ENCODE measurements at places on chromosomes 2 and 18. TPM values are rescaled to one million over a fixed set of nuclear protein-coding genes. Genes with fewer than 3 reads are reported as not detected.

The UGT1A5 gene
- polyA plus RNA-seq, result not detected

GRCh38 chr18:55509631-55510324 lies 78.2 kb downstream of the TCF4 start:
- H3K36me3 ChIP-seq, result no peaks in the 10 kb centered on the region
- H3K27me3 ChIP-seq, result no peaks in the 10 kb centered on the region
- DNase-seq, result no peak
- peaks cover 18% of the 10 kb centered on the region for H3K4me1 ChIP-seq

GRCh38 chr2:96495982-96496629 lies 9.1 kb downstream of the NEURL3 start:
- H3K27me3 ChIP-seq, result peaks cover 4% of the 10 kb centered on the region
- no peak overlapping the region for H3K4me3 ChIP-seq
- no peak for DNase-seq

- no peak overlapping the region for H3K4me3 ChIP-seq
- H3K27ac ChIP-seq, result no peak overlapping the region
- DNase-seq, result no peak
- no peaks in the 10 kb centered on the region for H3K36me3 ChIP-seq
- H3K4me1 ChIP-seq, result no peaks in the 10 kb centered on the region
Measured at GRCh38 chr2:3214806-3215404, 162.7 kb downstream of the EIPR1 start.

DNA sequence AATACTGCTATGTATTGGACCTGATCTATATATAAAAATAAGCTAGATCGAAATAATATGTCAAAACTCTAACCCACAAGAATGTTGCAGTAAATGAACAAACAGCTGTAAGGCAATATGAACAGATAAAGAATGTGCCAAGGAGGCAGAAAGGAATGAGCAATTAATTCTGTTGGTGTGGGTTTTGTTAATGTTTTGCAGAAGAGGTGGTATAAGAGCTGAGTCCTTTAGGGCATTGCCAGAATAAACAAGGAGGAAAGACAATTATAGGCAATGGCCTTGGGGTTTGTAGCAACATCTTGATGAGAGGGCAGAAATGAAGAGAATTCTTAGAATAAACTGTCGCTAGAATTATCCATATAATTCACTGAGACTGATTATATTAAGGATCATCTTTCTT lies 240.9 kb upstream of the GULP1 start:
- no peak overlapping the region for H3K4me3 ChIP-seq
- H3K4me1 ChIP-seq, result no peaks in the 10 kb centered on the region
- DNase-seq, result no peak
- no peaks in the 10 kb centered on the region for H3K27me3 ChIP-seq

The FZD7 gene
- polyA plus RNA-seq, result 14.4 TPM

GRCh38 chr2:68385220-68385906 lies 20.3 kb downstream of the PLEK start:
- H3K4me3 ChIP-seq, result no peak overlapping the region
- no peaks in the 10 kb centered on the region for H3K27me3 ChIP-seq
- no peaks in the 10 kb centered on the region for H3K36me3 ChIP-seq
- no peak for DNase-seq

DNA sequence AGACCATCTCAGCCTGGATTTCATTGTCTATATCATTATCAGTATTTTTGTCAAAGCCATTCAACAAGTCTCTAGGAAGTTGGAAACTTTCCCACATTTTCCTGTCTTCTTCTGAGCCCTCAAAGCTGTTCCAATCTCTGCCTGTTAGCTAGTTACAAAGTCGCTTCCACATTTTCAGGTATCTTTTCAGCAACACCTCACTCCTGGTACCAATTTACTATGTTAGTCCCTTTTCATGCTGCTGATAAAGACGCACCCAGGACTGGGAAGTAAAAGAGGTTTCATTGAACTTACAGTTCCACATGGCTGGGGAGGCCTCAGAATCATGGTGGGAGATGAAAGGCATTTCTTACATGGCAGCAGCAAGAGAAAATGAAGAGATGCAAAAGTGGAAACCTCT lies 9.3 kb upstream of the FIGLA start:
- no peaks in the 10 kb centered on the region for H3K4me1 ChIP-seq
- no peak for DNase-seq
- H3K4me3 ChIP-seq, result no peak overlapping the region
- no peaks in the 10 kb centered on the region for H3K36me3 ChIP-seq
- H3K27me3 ChIP-seq, result no peaks in the 10 kb centered on the region
- H3K27ac ChIP-seq, result no peak overlapping the region

- H3K4me1 ChIP-seq, result no peaks in the 10 kb centered on the region
- no peak overlapping the region for H3K4me3 ChIP-seq
- no peak for DNase-seq
- H3K27me3 ChIP-seq, result no peaks in the 10 kb centered on the region
- no peak overlapping the region for H3K27ac ChIP-seq
- peaks cover 14% of the 10 kb centered on the region for H3K36me3 ChIP-seq
Measured at GRCh38 chr2:73564986-73565385, 77.2 kb downstream of the NAT8 start.
